Left ventricle myocardium superior (tissue), 1 donor: ENCODE measurements at places on chromosomes 3 and 15.
A peak's percentile ranks its signal among the peaks of the same experiment; 100 is the strongest.

GRCh38 chr15:67197364-67197695 lies 57.1 kb downstream of the AAGAB start:
- DNase-seq = no peak

DNA sequence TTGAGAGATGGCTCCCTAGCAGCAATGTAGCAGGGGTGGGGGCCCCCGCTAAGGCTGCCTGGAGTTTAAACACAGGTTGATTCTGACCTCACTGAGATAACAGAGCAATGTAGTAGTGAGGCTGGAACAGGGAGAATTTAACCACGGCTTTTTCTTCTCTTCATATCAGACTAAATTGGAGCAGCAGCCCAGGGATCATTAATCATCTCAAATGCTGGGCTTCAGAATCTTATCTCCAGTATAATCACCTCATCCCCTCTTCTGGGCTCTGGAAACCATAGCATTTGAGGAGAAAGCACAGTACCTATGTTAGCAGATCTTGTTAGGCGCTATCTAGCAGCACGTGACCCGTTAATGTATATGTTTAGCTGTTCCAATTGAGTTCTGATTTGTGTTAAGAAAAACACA lies 25.4 kb upstream of the DET1 start:
- no peak for DNase-seq

- DNase-seq = no peak
Measured at GRCh38 chr15:71385026-71385425, 269.8 kb downstream of the THSD4 start.

DNA sequence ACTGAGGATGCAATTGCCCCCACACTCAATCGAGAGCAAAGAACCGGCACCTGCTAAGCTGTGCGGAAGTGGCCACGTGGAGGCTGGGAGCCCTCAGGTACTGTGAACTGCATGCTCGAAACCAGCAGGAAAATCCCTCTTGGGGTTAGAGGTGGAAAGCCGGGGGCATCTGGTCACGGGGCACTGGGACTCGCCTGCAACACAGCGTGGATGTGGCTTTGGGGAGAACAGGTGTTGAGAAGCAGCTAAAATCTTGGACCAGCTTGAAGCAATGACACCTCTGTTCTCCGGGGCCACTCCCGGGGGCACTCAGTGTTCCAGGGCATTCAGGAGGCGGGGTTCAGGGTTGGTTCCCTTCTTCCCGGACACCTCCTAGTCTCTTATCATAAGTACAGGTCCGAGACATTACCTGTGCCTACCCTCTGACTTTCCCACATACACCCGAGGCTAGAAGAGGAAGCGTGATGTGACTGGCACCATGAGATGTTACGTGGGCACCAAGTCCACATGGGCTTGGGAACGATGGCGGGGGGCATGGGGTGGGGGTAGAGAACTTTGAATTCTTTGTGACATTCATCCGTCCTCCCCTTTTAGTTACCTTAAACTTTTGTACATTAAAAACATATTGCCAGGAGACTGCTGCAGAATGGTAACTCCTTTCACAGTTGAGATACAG lies 172.0 kb downstream of the ADAMTS17 start:
- no peak for DNase-seq

DNA sequence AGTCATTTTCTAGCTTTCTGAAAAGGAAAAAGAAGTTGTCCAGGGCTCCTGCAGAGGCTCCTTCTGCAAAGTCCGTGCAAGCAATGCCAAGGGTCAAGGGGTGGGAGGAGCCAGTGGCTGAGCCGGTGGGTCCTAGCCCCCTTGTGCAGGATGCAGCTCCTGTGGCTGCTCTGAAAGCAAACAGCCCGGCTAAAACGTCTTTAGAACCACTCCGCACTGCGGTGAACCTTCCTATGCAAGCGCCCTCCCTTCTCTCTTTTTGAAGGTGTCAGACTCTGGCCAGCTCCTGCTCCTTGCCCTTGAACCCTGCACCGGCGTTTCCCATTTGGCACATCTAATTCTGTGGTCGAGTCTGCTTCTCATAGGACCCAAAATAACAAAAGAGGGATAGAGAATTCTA lies 183.1 kb downstream of the UACA start:
- no peak for DNase-seq

GRCh38 chr3:28682121-28682520 lies 333.5 kb upstream of the AZI2 start:
- no peak for DNase-seq

DNA sequence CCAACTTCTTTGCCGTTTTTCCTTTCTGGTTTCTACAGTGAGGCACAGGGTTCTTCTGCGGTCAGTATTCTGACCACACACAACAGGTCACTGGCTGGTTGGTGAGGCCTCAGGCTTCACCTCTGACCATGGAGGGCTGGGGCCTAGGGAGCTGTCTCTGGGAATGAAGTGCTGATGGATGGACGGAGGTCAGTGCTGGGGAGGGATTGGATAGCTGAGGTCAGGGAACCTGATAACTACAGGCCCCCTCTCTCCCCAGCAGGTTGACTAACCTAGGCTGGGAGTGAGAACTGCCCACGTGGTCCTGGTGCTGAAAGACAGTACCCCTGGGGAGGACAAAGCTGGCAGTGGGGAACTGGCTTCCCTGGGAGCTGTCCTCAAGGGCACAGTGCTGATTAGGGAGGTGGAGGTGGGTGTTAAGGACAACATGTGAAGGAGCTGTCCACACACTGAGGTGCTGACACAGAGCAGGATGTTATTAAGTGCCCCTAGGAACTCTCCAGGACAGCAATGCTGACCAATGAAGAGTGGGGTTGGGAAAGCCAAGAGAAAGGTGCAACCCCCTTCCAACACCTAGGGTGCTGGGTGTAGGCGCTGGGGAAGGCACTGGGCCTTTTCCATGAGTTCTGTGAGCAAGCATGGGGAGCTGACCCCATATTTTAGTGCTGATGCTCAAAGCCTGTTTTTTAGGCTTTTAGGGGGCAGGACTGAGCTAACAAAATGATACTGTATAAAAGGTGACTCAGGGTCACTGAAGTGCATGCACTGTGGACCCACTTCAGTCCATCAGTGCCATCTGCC lies 45.2 kb downstream of the ATP2B2 start:
- DNase-seq = peak; percentile 52

DNA sequence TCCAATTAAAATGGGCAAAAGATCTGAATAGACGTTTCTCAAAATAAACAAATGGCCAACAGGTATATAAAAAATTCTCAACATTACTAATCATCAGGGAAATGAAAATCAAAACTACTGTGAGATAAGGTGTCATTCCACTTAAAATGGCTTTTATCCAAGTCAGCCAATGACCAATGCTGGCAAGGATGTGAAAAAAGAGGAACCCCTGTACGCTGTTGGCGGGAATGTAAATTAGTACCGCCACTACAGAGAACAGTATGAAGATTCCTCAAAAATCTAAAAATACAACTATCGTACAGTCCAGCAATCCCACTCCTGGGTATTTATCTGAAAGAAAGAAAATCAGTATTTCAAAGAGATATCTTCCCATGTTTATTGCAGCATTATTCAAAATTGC lies 176.9 kb upstream of the STT3B start:
- DNase-seq = no peak

- DNase-seq = no peak
Measured at GRCh38 chr3:51502562-51502910, 2.7 kb upstream of the DCAF1 start.

DNA sequence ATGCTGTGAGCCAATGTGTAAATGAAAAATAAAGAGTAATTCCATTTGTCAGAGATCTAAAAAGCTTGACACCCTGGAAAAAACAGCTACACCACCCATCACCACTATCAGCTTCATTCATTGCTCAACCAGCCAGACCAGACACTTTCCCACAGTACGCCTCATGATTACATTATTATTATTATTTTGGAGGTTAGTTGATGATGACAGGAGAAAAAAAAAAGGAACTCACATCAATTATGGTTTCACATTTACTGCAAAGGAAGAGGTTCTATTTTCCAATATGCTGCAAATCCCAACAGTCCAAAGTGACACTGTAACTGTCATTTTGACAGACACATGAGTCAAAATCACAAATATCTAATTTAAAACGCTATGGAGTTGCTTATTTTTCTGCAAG lies 134.7 kb upstream of the TSC22D2 start:
- no peak for DNase-seq
